ENCODE measurements at places on chromosomes 12 and 14.

DNA sequence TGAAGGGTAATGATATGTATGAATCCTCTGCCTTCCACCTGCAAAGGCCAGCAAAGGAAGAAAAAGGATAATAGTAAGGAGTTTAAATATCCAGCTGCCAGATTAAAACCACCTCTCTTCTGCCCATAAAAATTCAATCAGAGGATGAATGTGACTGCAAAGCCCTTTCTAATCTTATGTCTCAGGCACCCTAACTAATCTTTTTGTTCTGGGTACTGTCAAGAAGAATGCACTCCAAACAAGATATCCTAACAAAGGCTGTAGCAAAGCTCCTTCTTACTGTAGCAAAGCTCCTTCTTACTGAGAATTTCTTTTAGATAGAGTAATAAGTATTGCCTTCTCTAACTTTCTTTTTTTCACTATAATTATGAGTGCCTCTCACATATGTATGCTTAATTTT lies 91.8 kb downstream of the ST8SIA1 start:
- DNase-seq = no peak

DNA sequence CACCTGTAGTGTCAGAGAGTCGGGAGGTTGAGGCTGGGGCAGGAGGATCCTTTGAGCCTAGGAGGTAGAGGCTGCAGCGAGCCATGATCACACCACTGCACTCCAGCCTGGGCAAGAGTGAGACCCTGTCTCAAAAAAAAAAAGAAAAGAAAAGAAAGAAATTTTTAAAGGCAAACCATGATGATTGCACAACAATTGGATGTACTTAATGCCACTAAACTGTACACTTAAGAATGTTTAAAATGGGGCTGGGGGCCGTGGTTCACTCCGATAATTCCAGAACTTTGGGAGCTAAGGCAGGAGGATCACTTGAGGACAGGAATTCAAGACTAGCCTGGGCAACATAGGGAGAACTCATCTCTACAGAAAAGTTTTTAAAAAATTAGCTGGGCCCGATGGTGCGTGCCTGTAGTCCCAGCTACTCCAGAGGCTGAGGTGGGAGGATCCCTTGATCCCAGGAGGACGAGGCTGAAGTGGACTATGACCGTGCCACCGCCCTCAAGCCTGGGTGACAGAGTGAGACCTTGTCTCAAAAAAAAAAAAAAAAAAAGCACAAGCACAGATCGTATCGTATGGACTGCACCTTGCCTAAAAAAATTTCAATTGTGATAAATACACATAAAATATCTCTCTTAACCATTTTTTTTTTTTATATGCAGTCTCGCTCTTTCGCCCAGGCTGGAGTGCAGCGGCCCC lies 32.7 kb downstream of the JAG2 start:
- DNase-seq = peak; percentile 25

GRCh38 chr14:54816450-54816849 lies 86.2 kb downstream of the GCH1 start:
- no peak for DNase-seq

- DNase-seq = no peak
These were observed 859.7 kb downstream of the GALC start for GRCh38 chr14:87133073-87133801.

DNA sequence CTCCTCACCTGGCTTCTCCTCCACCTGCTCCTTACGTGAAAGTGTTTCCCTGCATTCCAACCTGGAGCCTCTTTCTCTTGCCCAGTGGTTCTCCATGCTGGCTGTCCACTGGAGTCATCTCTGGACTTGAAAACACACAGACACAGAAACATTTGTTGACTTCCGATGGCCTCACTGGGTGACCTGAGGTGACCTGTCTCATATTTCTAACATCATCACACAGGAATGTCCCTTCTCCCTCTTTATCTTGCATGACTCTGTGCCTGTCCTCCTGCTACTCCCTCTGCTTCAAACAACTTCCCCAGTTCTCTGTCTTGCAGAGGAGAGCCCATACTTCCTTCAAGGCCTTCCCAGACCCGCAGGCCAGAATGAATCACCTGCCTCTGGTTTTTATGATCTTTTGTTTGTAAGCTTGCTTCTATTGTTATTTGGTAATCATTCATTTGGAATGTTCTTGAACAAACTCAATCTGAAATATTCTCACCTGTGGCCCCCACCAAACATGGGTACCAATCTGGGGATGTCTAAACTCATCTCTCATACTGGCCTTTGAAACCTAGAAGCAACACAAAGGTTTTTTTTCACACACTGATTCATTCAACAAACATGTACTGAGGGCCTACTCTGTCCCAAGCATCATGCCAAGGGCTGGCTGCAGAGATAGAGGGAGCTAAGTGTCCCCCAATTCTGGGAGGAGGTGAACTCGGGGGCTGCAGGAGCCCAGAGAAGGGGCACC lies 9.7 kb upstream of the RIN3 start:
- DNase-seq = peak; percentile 17

- no peak for DNase-seq
These were observed 343.7 kb upstream of the FKBP4 start for GRCh38 chr12:2451025-2451424.

DNA sequence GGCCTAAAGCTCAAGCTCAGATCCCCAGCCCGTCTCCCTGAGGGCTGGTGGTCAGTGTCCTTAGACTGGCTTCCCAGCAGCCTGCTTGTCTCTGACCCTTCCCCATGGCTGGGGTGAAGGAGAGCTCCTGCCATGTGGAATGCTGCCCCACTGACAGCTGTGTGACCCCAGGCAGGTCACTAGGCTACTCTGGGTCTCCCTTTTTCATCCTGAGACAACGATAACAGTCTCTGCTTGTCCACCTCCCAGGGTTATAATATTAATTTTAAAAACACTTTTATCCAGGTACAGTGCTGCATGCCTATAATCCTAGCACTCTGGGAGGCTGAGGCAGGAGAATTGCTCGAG lies 47.3 kb downstream of the SYNE3 start:
- DNase-seq = peak; percentile 13

- DNase-seq = no peak
These were observed 60.9 kb upstream of the JDP2 start for GRCh38 chr14:75366963-75367362.

- DNase-seq = no peak
These were observed 195.4 kb upstream of the LHX5 start for GRCh38 chr12:113667095-113667494.

DNA sequence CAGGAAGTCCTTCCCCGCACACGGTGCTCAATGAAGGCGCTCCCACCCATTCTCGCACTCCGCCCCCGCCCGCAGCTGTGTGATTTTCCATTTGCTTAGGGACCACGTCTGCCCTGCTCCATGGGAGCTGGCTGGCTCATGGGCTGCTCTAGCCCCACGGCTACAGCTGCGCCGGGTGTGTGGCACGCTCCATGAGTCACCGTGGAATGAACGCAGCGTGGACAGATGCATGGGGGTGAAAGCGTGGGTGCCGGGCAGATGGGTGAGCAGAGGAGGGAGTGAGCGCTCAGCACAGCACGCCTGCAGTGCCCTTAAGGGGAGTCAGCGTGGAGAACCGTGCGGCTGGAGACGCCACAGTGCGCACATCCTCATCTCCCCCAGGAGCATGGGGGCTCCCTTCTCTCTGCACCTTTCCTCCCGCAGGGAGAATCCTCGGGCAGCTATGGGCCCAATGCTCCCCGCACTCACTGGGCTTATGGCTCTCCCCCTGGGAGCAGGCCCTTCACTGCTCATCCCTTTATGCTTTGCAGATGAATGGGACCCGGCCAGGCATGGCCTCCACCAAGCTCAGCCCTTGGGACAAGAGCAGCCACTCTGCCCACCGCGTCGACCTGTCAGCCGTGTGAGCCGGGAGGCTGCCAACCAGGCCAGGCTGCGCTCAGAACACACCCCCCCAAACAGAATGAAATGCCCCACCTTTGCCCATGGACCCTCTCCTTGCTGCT lies 185.1 kb downstream of the ADGRD1 start:
- no peak for DNase-seq

DNA sequence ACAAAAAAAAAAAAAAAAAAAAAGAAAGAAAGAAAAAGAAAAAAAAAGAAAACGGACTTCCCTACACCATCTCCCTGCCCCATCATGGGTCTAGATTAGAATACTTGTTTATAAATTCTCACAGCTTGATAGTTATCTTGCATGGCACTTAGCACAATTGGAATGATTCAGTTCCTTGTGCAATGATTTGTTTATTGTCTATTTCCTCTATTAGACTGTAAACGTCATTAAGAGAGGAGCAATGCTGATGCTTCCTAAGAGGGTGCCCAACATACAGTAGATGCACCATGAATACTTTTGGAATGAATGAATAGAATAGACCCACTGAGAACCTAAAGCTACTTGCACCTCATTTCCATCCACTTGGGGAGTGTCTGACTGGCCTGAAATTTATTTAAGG lies 40.8 kb downstream of the PAX9 start:
- no peak for DNase-seq

GRCh38 chr14:39145266-39145966 lies 24.7 kb downstream of the TRAPPC6B start:
- DNase-seq = no peak

DNA sequence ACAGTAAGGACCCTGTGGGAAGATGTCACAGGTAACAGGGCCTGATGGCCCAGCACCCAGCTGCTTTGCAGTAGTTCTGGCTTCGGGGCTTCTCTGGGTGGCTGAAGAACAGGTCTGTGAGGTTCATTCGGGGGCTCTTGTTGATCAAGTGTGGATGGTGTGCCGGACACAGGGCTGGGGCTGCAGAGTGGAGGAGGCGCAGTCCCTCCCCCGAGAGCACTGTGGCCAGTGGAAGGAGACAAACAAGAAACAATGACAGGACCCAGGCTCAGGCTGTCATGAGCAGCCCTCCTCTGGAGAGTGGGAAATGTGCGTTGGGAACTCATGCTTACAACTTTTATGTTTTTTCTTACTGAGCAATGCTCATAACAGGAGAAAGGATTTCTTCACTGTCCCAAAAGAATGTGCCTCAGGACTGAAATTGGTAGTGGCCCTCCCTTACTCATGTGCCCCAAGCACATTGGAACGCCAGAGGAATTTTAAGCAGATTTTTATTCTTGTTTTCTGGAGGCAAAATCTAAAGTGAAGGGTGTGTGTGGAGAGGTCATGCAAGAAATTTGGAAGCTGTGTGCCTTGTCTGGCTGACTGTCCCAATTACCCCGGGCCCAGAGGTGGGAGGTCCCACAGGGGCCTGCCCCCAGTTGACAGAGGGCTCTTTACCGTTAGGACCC lies 233.8 kb downstream of the CACNA1C start:
- peak; percentile 70 for DNase-seq

- no peak for DNase-seq
These were observed 27.4 kb upstream of the TSPAN9 start for GRCh38 chr12:3049611-3050249.

- DNase-seq = no peak
These were observed 10.2 kb downstream of the KITLG start for GRCh38 chr12:88570103-88570502.

DNA sequence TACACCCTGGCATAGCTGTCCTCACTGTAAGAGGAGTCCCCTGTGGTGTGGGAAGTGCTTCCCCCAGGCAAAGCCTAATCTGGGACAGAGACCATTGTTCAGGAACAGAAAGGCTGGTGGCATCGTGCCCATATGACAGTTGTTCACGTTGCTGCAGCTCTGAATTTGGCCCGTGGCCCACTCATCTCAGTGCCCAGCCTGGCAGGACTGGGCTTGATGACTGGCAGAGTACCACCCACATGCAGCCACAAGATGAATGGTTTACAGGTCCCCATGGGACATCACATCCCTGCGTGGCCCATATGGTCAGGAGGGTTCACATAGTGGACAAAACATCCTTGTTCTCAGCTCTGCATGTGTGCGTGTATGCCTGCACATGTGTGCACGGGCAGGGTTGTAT lies 17.5 kb downstream of the IQSEC3 start:
- no peak for DNase-seq

GRCh38 chr12:38921025-38921677 lies 15.8 kb upstream of the CPNE8 start:
- DNase-seq = no peak

DNA sequence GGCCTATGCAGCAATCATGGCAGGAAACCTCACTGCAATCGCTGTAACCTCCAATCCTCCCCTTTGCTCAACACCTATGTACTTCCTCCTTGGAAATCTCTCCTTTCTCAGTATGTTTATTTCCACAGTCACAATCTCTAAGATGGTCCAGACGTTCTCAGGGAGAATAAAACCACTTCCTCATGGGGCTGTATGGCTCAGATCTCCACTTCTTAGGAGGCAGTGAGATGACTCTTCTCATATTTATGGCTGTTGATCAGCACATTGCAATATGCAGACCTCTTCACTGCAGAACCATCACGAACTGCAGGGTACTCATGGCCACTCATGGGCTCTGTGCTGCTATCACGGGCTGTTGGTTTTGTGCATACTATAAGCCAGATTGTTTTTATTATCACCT lies 17.1 kb upstream of the OR4K17 start:
- DNase-seq = no peak

DNA sequence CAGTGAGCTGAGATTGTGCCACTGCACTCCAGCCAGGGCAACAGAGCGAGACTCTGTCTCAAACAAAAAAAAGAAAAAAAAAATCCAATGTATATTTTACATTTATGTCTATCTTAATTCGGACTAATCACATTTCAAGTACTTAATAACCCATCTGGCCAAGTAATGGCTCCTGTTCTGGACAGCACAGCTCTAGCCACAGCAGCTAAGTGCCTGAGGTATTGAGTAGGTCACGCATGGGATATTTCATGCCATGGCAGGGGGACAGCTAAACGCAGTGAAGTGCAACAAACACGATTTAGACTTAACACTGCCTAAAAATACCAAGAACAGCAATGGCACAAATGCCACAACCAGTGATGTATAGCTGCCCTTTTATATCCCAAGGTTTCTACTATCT lies 8.0 kb downstream of the BAZ1A start:
- no peak for DNase-seq

- DNase-seq = no peak
These were observed 298.6 kb upstream of the NOVA1 start for GRCh38 chr14:26896447-26896846.
